ENCODE measurements at places on chromosomes 12 and 14.

DNA sequence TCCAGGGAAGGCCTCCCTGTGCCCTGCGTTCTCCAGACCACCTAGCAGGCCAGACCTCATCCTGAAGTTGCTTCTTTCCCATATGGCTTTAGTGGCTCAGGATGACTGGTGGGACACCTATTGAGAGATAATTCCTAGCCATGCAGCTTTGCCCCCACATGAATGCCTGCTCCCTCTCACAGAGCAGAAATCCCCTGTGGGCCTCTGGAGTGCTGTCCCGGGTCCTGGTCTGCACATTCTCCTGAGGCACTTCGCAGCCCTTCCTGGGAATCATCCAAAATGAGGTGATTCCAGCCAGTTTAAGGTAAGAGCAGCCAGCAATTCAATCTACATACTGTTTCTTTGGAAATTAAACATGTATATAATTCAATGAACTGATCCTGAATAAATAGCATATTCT is 135.9 kb downstream of the GPR65 start:
- no peak for DNase-seq

GRCh38 chr12:80271780-80272179 is 172.3 kb upstream of the PTPRQ start:
- no peak for DNase-seq

DNA sequence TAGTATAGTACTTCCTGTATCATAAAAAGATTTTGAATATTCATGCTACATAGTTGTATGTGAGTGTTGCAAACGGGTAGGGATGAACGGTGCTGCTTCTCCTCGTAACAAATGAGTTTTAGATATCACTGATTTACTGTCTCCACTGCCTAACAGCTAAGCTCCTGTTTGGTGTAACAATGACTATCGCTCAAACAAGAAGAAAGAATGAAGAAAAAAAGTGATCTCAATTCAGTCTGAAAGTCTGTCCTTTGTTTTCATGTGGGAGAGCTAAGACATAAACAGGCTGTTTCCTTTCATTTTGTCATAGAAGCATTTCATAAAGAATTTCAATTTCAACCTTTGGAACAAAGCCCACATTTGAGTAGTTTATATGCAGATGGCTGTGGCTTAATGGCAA is 26.1 kb upstream of the RTRAF start:
- no peak for DNase-seq

DNA sequence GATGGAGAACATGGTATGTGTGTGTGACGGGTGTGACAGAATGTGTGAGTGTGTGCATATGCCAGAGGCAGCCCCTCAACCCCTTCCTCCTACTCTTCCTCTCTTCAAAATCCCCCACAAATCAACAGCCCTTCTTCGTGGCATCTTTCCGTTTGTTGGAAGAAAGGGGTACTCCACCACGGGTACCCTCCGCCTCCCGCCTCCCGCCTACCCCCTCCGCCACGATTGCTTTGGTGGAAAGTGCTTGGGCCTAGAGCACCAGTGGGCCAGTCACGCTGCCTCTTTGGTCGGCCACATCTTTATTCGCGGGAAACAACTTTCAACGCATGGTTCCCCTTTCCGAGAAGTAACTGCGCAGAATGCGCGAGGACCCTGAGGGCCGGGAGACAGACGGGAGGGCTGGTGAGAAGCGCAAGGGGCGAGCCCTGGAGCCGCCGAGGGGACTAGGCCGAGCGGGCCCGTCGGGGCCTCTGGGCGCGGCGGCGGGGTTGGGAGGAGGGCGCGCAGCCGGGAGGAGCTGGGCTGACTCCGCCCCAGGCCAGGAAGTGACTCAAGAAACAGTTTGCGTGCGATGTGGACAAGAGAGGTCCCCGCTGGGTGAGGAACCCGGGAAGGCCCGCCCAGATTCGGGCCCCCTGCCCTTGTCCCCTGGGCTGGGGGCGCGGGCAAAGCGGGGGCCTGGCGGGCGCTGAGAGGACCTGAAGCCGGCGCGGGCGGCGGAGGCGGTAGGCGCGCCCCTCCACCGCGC is at the start of the genes CBLN3 and KHNYN:
Gene CBLN3 (minus strand): TSS at position 274 of the 748 bp plus-strand sequence. CDS start 614 bp downstream, outside the sequence.
Gene KHNYN (plus strand): TSS at position 560 of the 748 bp plus-strand sequence. CDS start 777 bp downstream, outside the sequence.
- DNase-seq: peak; percentile 84

- DNase-seq: peak; percentile 35
Measured at GRCh38 chr12:122747224-122748135, 5.1 kb upstream of the DENR start.

- no peak for DNase-seq
Measured at GRCh38 chr12:3644104-3644503, 108.8 kb downstream of the CRACR2A start.

DNA sequence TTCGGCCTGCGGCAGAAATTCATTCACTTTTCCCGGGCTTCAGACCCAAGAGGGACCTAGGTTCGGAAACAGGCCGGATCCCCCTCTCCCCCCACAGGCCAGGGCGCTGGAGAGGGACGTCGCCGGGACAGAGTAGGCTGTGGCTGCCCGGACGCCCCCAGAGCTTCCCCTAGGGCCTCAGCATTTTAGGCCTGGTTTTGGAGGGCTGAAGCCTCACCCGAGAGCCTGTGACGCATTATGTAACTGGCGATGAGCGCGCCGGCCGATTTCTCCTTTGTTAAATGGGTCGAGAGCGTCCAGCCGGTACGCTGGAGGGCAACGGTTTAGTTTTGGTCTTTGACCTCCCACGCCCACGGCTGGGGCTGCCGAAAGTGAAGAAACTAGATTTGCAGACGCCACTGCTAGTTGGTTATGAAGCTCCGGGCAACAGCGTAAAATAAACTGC is 657 bp downstream of the PEBP1 start:
- DNase-seq: no peak

DNA sequence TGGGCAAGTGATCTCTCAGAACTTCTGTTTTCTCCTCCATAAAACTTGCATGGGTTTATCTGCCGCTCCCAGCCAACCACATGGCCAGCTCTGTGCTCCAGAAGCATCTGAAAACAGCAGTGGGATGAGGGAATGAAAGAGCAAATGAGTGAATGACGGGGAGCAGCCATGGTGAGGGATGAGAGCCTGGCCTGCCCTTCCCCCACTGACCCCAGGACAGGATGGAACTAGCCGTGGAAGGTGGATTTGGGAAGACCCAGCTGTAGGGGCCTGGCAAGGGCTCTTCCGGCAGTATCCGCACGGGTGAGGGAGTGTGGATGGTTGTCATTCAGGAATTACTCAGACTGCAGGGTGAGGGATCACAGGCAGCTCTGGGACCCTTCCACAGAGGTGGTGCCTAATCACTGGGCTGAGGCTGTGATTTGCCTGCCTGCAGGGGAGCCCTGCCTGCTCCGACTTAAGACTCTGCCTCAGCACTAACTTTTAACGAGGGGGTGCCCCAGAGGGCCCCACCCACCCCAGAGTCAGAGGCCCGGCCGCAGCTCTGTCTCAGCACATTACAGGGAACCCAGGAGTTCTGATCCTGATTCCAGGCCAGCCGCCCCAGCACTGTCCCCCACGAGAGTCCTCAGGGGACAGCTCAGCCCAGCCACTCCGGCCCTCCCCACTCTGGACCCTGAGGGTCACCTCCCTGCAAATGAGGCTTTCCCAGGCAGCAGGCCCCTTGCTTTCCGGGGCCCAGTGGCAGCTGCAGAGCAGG is 136.8 kb upstream of the C14orf180 start:
- no peak for DNase-seq

DNA sequence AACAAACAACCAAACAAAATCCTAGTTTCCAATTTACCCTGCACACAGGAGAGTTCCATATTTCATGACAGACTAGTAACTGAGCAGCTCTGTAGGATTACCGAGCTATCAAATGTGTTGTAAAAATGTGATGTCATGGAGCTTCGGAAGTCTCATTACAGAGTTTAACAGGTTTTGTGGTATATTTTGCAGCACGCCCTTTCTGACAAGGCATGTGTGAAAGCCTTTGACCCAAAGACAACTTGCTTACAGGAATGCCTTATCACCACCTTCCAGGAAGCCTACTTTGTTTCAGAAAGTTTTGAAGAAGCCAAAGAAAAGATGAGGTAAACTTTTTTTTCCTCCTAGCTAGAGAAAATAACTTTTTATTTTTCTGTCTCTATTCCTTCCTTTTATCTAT is 92.4 kb downstream of the TPH2 start:
- no peak for DNase-seq

DNA sequence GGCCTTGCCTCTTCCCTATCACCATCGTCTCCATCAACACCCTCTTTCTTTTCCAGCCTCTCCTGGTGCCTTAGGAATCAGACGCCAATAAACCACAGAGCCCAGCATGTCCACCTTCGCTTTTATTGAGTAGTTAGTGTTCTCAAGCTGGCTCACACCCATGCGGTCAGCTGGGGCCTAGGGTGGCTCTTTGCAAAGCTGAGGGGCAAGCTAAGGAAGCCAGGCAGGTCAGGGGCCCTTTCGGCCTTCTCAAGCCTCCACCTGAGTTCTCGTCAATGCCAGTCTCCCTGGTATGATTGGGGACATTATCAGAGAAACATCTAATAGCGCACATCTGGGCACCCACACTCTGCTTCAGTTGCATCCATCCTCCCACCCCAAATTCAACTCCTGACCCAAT is 737 bp upstream of the TEX52 start:
- no peak for DNase-seq

DNA sequence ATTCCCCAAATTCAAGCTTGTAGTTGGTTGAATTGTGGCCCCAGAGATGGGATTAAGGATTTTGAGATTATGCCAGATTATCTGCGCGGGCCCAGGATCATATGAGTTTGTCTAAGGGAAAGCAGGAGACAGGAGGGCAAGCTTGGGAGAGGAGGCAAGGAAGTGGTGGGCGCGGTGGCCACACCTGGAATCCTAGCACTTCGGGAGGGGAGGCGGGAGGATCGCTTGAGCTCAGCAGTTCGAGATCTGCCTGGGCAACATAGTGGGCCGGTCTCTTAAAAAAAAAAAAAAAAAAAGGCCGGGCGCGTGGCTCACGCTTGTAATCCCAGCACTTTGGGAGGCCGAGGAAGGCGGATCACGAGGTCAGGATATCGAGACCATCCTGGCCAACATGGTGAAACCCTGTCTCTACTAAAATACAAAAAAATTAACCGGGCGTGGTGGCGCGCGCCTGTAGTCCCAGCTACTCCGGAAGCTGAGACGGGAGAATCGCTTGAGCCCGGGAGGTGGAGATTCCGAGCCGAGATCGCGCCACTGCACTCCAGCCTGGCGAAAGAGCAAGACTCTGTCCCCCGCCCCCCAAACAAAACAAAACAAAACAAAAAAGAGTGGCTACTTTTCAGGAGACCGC is 881 bp upstream of the PUS1 start:
- DNase-seq: no peak

DNA sequence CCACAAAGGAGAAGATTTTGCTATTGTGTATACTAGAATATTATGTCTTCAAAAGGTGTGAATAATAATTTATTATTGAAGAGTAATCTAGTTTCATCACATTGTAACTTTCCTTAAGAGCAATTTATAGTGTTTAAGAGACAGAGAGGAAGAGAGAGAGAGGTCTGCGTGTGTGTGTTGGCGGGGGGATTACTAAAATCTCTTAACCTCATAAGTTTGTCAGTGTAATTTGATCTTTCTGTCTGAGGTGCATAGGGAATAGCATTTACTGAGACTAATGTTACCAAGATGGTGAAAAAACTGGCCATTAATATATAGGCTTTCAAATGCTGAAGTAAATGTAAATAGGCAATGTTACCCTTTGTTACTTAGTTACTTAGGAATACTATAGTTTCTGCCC is 48.2 kb upstream of the BTG1 start:
- no peak for DNase-seq

DNA sequence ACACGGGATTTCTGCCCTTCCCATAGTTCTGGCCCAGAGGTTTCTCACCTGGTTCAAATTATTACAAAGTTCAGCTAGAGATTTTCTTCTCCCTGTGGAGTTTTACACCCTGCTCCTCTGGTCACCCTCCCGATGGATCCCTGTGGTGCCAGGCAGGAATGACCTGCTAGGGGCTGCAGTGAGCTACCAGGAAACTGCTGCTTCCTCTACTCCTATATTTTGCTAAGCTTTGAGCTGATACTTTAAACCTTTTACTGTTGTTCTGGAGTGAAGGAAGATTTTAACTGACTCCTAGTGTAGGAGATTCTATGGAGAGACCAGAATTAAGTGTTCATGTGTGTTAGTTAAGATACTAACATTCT is 30.4 kb upstream of the LRIG3 start:
- no peak for DNase-seq

- DNase-seq: no peak
Measured at GRCh38 chr14:72801381-72801812, 92.5 kb downstream of the DPF3 start.

DNA sequence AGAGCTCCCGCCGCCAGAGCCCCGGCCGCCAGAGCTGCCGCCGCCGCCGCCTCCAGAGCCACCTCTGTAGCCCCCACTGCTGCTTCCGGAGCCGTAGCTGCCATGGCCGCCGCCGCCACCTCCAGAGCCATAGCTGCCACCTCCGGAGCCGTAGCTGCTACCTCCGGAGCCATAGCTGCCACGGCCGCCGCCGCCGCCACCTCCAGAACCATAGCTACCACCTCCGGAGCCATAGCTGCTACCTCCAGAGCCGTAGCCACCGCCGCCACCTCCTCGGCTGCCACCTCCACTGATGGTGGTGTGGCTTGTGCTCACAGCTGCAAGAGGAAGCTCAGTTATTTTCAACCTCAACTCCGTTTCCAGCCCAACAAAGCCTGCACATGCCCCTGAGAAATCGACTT is 4.9 kb downstream of the KRT1 start:
- no peak for DNase-seq

DNA sequence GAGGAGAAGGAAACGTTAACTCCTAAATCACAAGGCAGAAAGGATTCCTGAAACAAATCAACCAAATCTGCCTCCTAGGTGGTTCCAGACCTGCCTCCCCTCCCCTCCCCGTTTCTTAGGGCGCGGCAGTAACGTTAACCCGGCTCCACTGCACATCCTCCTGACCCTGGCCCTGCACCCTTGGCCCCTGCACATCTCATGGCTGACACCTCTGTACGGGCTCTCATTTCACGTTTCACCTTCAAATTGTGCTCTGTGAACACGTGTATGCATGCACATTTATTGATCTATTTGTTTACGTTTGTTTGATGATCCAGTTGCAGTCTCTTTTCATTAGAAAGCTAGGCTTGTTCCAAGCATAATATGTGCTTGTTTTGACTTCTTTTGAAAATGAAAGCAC is 358.1 kb downstream of the ADGRD1 start:
- DNase-seq: no peak

DNA sequence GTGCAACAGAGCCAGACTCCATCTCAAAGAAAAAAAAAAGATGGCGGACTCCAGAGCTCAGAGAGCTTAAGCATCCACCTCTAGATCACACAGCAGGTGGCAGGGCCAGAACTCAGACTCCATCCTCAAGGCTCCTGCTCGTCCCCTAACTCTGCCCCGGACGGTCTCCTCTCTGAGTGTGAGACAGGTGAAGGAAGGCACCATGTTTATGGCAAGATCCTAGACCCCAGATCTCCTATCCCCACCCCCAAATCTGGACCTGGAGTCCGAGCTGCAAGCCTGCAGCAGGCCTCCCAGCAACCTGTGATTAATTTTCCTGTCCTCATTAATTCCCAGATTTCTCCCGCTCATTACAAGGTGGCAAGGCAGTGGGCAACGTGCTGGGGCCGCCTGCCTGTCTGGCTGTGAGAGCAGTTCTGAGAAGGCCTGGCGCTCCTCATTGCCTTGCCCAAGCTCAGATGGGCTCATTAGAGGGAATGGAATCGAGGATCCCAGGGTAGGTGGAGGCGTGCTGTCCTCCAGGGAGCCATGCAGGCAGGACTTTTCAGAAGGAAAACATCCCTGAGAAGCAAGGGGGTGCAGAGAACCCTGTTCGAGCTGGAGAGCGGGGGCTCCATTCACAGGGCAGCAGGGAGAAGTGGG is 296.6 kb upstream of the RTL1 start:
- DNase-seq: no peak

Data from AML-193 (cell line).